Hematopoietic multipotent progenitor cell treated with erythropoietin and hydrocortisone succinate and interleukin-3 and kit ligand, for 17 days (in vitro differentiated cells): ENCODE measurements at places on chromosomes 16 and 17.

DNA sequence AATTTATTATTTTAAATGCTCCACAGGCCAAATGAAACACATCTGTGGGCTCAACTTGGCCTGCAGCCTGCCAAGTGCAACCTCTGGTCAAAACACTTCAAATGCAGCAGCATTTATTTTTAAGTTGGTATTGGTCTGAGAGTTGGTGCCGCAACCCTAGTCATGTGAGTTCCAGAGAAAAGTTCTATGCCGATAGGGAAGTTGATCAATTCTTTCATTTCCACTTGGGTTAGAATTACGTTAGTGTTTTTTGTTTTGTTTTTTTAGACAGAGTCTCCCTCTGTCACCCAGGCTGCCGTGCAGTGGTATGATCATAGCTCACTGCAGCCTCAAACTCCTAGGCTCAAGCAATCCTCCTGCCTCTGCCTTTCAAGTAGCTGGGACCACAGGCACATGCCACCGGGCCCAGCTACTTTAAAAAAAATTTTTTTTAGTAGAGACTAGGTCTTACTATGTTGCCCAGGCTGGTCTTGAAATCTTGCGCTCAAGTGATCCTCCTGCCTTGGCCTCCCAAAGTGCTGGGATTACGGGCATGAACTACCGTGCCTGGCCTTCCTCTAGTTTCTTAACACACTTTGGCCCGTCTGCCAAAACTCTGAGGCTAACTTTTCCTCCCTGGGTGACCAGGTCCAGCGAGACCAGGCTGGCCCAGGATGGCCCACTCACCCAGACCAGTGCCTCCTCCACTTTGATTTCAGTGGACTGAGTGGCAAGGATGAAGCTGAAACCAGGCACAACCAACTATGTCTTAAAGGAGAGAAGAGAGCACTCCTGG, 221.1 kb downstream of the MRTFB start:
- DNase-seq, result no peak

DNA sequence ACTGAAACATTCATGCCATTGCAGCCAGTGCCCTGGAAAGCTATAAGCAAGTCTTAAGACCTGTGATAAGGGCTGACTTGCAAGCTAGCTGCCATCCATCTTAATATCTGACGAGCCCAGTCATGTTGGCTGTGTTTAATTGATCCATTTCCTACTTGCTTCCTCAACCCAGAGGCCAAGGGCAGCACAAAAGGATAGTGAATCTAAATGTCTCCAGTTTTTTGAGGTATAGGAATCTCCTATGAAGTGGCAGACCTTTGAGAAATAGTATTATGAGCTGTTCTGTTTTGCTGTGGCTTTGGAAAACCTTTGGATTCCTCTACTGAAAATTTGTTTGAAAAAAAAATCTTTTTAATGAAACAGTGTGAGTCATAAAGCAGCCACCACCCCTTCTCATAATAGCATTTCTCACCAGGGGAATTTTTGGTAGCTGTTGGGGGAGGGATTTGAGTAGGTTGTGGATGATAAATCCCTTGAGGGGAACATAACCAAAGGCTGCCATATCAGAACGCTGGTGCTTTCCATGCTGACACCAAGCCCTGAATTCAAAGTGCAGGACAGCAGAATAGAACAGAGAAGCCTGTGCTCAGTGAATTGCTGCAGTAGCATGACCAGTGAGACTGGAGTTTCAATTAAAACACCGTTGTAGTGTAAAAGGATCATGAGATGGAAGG, 12.9 kb downstream of the ZNRF1 start:
- DNase-seq, result peak; percentile 73

- no peak for DNase-seq
Measured at GRCh38 chr17:79520167-79521165, 90.4 kb downstream of the RBFOX3 start.

DNA sequence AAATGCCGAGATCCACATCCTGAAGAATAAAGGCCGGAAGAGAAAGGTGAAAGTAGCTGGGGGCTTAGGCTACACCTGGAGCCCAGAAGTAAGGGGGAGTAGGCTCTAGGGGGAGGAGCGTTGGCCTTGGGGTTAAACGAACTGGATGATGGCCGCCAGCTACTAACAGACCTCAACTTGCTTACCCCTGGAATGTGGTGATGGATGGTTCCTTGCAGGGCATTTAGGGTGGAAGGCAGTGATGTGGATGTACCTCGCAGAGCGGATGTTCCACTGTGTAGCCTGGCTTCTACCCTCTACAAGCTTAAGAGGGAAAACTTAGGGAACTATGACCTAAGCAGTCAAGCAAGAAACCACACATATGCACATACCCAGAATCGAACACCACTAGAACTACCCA, 2.3 kb upstream of the MAZ start:
- no peak for DNase-seq

DNA sequence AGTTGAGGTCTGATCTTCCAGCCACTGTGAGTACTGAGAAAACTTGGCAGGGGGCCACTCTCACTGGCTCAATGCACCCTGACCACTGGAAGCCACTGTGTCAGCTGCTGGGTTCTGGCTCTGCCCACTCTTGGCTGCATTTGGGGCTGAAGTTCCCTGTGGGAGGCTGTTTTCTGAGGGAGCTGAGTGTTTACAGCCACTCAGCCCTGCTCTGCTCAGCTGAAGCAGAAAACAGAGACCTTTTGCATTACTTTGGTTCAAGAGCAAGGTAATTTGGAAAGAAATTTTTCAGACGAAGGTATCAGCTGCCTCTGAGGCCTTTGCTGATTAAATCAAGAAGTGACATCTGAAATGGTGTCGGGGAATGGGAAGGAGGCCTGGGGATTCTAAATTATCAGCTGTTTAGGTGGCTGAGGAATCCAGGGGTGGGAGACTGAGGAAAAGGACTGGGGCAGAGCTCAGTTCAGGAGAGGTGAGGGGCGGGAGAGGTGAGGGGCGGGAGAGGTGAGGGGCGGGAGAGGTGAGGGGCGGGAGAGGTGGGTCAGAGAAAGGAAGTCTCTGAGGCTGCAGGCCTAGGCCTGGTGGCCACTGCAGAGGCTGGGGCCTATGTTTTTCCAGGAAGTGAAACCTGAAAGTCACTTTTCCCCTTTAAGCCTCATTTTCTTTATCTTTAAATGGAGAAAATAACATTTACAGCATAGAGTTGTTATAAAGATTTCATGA, at the start of gene ACSM5:
Gene ACSM5, plus strand, starts transcription at position 137 of the 723 bp plus-strand sequence. CDS start 1,951 bp downstream, outside the sequence.
- no peak for DNase-seq

- peak; percentile 37 for DNase-seq
Measured at GRCh38 chr16:30054959-30055553, 10.5 kb upstream of the ALDOA start.
